Hepatocyte (in vitro differentiated cells): ENCODE measurements at places on chromosomes 7 and 10. TPM values are rescaled to one million over a fixed set of nuclear protein-coding genes. Genes with fewer than 3 reads are reported as not detected.

- DNase-seq, result no peak
- no peaks in the 10 kb centered on the region for H3K27me3 ChIP-seq
- no peak overlapping the region for H3K4me3 ChIP-seq
- H3K4me1 ChIP-seq, result peaks cover 4% of the 10 kb centered on the region
- no peak overlapping the region for H3K27ac ChIP-seq
These were observed 12.4 kb downstream of the KLF6 start for GRCh38 chr10:3772361-3773171.

- H3K27me3 ChIP-seq, result no peaks in the 10 kb centered on the region
- H3K4me3 ChIP-seq, result no peak overlapping the region
- H3K4me1 ChIP-seq, result no peaks in the 10 kb centered on the region
- no peak for DNase-seq
- no peaks in the 10 kb centered on the region for H3K36me3 ChIP-seq
These were observed 651.1 kb downstream of the PARD3 start for GRCh38 chr10:34164029-34164428.

CPSF4 gene
- 25.3 and 37.6 TPM in 2 replicates for total RNA-seq

DNA sequence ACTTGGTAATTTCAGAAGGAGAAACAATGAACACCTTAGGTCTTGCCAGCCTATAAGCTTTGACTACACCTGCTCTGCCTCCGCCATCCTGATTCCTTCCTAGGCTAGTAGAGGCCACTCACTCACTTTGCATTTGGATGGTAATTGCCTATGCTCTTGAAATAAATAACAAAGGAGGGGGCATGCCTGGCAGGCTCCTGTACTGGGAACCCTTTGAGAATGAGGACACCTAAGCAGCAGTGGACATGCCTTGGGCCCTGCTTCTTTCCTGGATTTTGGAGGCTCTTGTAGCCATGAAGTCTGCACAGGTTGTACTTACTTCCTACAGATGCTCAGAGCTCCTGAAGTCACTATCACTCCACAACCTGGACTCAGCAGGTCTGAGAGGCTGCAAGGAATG is 65.8 kb downstream of the BLNK start:
- no peaks in the 10 kb centered on the region for H3K36me3 ChIP-seq
- no peak for DNase-seq
- no peak overlapping the region for H3K4me3 ChIP-seq
- H3K27ac ChIP-seq, result no peak overlapping the region
- no peaks in the 10 kb centered on the region for H3K27me3 ChIP-seq
- no peaks in the 10 kb centered on the region for H3K4me1 ChIP-seq
